ENCODE measurements at places on chromosomes 16 and 17. TPM values are rescaled to one million over a fixed set of nuclear protein-coding genes. Genes with fewer than 3 reads are reported as not detected.

GLTPD2 gene
- not detected for total RNA-seq

TMEM238L gene
- total RNA-seq = not detected

THRA gene
- total RNA-seq = 35.9 TPM

TBX21 gene
- total RNA-seq = 0.25 TPM

MLKL gene
- total RNA-seq = 39.2 TPM

HAP1 gene
- 1.2 TPM for total RNA-seq

HOXB1 gene
- not detected for total RNA-seq

CCDC200 gene
- not detected for total RNA-seq

TBC1D3 gene
- not detected for total RNA-seq

MYOCD gene
- 0.66 TPM for total RNA-seq

PPP1R1B gene
- 0.16 TPM for total RNA-seq

PRSS22 gene
- total RNA-seq = 0.78 TPM

MEFV gene
- 0.02 TPM for total RNA-seq

CCL4L2 gene
- not detected for total RNA-seq

Measured in A549 treated with AZD2906 at 1 μM for 4 hours (cell line).